ENCODE measurements at places on chromosomes 7 and 10. TPM values are rescaled to one million over a fixed set of nuclear protein-coding genes. Genes with fewer than 3 reads are reported as not detected.

DNA sequence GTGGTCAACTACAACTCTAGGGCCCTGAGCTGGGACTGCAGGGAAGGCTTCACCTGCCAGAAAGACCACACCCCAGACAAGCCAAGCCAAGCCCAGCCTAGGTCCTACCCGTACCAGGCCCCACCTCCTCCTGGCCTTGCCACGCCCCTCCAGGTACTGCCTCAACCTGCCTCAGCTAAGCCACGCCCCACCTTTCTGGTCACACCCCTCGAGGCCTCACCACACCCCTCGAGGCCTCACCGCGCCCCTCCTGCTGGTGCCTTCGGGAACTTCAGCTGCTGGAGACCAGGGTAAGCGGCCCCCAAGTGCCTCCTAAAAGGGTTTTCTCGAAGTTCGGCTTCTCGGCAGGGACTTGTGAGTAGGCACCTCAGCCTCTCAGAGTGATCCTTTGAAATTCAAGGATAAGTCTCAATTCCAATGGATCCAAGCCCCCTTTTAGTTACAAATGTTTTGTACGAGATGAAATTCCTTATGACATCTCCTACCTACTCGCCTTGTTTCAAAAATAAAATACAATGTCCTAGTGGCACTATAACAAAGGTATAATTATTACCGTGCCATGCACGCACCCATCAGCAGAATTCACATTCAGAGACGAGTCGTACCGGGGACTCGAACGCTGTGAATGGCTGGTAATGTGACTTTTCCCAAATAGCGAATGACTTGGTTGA lies 171.2 kb downstream of the ARHGAP21 start:
- H3K36me3 ChIP-seq: no peaks in the 10 kb centered on the region
- DNase-seq: peak; percentile 62
- no peaks in the 10 kb centered on the region for H3K27me3 ChIP-seq
- H3K4me1 ChIP-seq: peaks cover 6% of the 10 kb centered on the region
- H3K27ac ChIP-seq: no peak overlapping the region
- no peak overlapping the region for H3K4me3 ChIP-seq

DNA sequence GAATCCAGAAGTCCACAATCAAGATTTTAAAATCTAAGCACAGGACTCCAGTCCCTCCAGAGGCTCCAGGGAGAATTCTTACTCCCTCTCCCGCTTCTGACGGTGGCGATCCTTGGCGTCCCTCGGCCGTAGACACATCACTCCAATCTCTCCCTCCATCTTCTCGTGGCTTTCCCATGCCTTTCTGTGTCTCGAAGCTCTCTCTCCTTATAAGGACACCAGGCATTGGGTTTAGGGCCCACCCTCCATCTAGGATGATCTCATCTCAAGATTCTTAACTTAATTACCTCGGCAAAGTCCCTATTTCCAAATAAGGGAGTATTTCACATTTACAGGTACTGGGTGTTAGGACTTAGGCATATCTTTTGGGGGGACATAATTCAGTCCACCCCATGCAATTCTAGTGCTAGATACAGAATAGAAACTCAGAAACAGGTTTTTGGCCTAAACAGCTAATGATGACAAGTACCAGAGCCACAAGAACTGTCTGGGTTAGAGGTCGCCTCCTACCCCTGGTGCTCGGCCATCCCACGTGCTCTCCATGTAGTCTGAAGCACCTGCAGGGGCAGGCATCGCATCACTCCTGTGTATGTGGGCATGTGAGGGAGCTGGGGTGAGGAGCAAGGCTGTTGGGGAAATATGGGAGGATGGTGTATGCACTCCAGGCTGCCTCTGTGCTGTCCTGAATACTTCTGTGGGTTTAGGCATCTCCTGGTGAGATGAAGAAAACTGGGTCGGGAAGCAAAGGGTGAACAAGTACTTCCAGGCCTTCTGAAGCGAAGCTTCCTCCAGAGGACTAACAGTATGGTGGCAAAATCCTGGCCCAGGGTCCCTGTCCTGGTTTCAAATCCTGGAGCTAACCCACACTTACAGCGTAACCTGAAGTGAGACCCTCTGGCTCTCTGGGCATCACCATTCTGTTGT lies 298.3 kb upstream of the ZMIZ1 start:
- no peaks in the 10 kb centered on the region for H3K36me3 ChIP-seq
- H3K27me3 ChIP-seq: no peaks in the 10 kb centered on the region
- H3K27ac ChIP-seq: no peak overlapping the region
- H3K4me1 ChIP-seq: peaks cover 19% of the 10 kb centered on the region
- DNase-seq: no peak

DNA sequence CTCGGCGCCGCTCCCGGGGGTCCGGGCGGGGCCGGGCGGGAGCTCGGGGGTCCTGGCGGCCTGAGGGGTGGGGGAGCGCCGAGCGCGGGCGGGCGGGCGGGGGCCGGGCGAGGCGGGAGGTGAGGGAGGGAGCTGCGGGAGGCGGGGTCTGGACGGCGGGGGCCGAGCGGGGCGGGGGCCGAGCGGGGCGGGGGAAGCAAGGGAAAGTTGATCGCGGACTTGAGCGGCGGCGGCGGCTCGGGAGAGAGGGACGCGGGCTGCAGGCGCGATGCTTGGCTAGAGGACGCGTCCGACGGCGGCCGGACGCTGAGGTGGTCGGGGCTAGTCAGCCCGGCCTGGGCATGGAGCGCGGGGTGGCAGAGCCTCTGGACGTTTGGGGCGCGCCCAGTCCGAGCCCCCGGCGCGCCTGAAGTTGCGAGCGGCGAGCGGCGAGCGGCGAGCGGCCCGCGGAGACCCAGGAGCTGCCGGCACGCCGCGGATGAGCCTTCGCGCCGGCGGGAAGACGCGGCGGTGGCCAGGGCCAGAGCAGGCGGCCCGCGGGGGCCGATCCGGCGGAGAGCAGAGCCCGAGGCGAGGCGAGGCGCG lies at the start of gene CDH23:
Gene CDH23, plus strand, starts transcription at position 210 of the 585 bp plus-strand sequence. CDS start 42,912 bp downstream, outside the sequence.
- H3K4me1 ChIP-seq: peaks cover 11% of the 10 kb centered on the region
- peak; percentile 73 for DNase-seq
- H3K36me3 ChIP-seq: no peaks in the 10 kb centered on the region
- H3K4me3 ChIP-seq: peak within 1 kb of the TSS; percentile 64
- H3K27me3 ChIP-seq: no peaks in the 10 kb centered on the region
- H3K27ac ChIP-seq: peak within 1 kb of the TSS; percentile 69

DNA sequence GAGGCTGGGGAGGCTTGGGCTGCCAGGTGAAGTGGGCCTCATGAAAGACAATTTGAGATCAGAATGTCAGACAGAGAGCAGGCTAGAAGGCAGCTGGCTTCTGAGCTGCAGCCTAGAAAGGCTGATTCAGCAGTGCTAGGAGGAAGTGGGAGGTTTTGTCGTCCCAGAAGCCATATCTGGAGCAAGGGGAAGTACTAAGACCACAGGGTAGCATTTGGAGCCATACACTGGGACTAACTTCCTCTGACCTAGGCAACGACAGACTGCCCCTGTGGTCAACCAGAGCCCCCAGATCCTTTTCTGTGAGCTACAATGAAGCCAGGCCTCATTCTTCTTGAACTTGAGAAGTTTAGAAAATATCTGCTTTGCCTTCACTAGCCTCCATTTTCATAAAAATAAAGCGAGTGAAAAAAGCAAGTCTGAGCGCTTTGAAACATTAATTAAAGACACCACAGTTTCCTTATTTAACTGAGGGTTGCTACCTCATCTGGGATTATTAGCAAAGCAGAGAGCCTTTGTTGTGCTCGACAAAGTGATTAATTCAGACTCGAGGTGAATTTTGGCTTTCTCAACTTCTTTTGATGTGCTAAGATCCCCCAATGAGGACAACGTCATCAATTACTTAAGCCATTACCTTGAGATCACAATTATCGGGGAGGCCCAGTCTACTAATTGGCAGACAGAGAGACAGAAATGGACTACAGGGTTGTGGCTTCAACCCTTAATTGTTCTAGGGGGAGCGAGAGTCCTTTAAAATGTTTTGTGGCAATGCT lies 26.6 kb downstream of the TBXAS1 start:
- H3K27me3 ChIP-seq: no peaks in the 10 kb centered on the region
- DNase-seq: no peak
- peaks cover 4% of the 10 kb centered on the region for H3K4me1 ChIP-seq
- H3K4me3 ChIP-seq: no peak overlapping the region

- peaks cover 3% of the 10 kb centered on the region for H3K4me1 ChIP-seq
- H3K36me3 ChIP-seq: no peaks in the 10 kb centered on the region
- no peak overlapping the region for H3K4me3 ChIP-seq
- no peak for DNase-seq
Observed at GRCh38 chr7:101553771-101554445, 75.2 kb downstream of the MYL10 start.

DNA sequence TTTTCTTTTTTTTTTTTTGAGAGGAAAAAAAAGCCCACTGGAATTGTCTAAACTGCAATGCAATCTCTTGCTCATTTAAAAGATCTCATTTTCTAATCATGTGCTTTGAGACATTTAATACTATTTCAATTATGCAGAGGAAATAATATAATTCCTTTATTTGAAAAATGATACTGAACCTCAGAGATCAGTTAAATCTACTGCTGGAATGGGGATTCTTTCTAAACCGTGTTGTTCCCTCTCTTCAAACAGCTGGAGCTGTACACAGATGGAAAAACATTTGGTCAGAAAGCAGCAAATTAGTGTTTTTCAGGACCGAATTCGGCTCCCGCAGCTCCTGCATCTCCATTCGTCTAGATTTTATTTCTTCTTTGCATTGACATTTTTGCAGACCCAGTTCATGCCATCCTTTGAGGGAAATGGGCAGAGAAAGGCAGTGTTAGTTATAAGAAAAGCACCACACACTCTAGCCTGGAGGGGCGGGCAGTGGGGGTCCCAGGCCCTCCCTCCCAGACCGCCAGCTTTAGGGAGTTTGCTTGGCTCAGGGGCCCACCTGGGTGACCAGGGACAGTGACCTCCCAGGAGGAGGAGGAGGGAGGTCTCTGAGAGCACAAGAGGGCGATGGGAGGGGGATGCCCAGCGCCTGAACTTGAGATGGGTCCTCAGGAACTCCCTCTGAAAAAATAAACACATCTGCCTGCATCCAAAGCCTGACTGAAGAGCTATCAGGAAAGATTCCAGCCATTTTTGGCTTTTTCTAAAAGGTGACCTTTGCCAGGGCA lies 32.4 kb downstream of the TRIM8 start:
- peak overlapping the region; percentile 84 for H3K27ac ChIP-seq
- no peak overlapping the region for H3K4me3 ChIP-seq
- H3K27me3 ChIP-seq: no peaks in the 10 kb centered on the region
- H3K36me3 ChIP-seq: no peaks in the 10 kb centered on the region
- no peak for DNase-seq
- H3K4me1 ChIP-seq: peaks cover 70% of the 10 kb centered on the region

DNA sequence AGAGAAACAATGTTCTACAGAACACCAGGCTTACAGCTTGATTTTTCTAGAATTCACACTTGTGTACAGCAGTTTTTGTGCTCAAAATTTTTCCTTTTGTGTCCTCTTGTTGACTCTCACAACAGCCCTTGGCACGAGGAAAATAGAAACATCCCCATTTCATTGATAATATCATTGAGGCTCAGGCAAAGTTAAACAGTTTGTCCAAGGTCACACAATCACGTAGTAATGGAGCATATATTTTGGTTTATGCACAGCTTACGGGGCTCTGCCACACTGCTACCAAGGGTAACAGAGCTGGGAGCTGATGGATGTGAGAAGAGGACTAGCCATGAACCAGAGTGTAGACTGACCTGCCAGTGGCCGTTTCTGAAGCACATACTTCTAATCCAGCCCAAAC lies 292.0 kb downstream of the FZD1 start:
- no peaks in the 10 kb centered on the region for H3K4me1 ChIP-seq
- H3K27ac ChIP-seq: no peak overlapping the region
- no peak overlapping the region for H3K4me3 ChIP-seq
- no peaks in the 10 kb centered on the region for H3K27me3 ChIP-seq
- DNase-seq: no peak
- no peaks in the 10 kb centered on the region for H3K36me3 ChIP-seq

- H3K27me3 ChIP-seq: no peaks in the 10 kb centered on the region
- no peak overlapping the region for H3K27ac ChIP-seq
- no peaks in the 10 kb centered on the region for H3K36me3 ChIP-seq
- no peaks in the 10 kb centered on the region for H3K4me1 ChIP-seq
- no peak overlapping the region for H3K4me3 ChIP-seq
Observed at GRCh38 chr10:131253931-131254858, 57.3 kb downstream of the TCERG1L start.

- H3K36me3 ChIP-seq: no peaks in the 10 kb centered on the region
- no peaks in the 10 kb centered on the region for H3K27me3 ChIP-seq
- no peak overlapping the region for H3K4me3 ChIP-seq
- H3K27ac ChIP-seq: no peak overlapping the region
- DNase-seq: peak; percentile 92
Observed at GRCh38 chr7:98021588-98022351, 31.8 kb upstream of the OCM2 start.

GRCh38 chr10:21943633-21944265 lies 59.8 kb downstream of the DNAJC1 start:
- no peaks in the 10 kb centered on the region for H3K4me1 ChIP-seq
- H3K36me3 ChIP-seq: no peaks in the 10 kb centered on the region
- no peak overlapping the region for H3K4me3 ChIP-seq
- H3K27me3 ChIP-seq: no peaks in the 10 kb centered on the region

DNA sequence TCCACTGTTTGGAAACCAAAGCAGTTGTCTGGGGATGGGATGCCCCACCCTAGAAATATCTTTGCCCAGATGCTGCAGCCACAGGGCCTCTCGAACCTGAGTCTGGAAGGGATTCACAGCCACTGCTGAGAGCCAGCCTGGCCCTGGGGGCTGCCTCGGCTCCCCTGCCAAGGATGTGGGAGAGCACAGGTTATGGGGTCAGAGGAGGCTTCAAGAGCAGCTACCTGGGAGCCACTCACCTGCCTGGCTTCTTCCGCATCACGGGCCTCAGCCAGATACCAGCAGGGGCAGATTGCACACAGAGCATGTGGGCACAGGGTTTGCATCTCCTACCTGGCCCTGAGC lies 5.4 kb upstream of the PWWP2B start:
- no peak overlapping the region for H3K4me3 ChIP-seq
- DNase-seq: no peak
- peaks cover 17% of the 10 kb centered on the region for H3K4me1 ChIP-seq
- no peaks in the 10 kb centered on the region for H3K36me3 ChIP-seq
- no peak overlapping the region for H3K27ac ChIP-seq

- H3K4me3 ChIP-seq: no peak overlapping the region
- no peaks in the 10 kb centered on the region for H3K36me3 ChIP-seq
- DNase-seq: peak; percentile 78
- peaks cover 38% of the 10 kb centered on the region for H3K4me1 ChIP-seq
Observed at GRCh38 chr7:2796358-2797352, 47.5 kb downstream of the GNA12 start.

- no peak overlapping the region for H3K27ac ChIP-seq
Observed at GRCh38 chr10:24762966-24763623, 39.4 kb upstream of the ARHGAP21 start.

GRCh38 chr7:63070696-63071095 lies 928.0 kb upstream of the ZNF722 start:
- no peak overlapping the region for H3K27ac ChIP-seq
- DNase-seq: no peak
- no peaks in the 10 kb centered on the region for H3K36me3 ChIP-seq
- H3K4me1 ChIP-seq: no peaks in the 10 kb centered on the region
- H3K27me3 ChIP-seq: no peaks in the 10 kb centered on the region

DNA sequence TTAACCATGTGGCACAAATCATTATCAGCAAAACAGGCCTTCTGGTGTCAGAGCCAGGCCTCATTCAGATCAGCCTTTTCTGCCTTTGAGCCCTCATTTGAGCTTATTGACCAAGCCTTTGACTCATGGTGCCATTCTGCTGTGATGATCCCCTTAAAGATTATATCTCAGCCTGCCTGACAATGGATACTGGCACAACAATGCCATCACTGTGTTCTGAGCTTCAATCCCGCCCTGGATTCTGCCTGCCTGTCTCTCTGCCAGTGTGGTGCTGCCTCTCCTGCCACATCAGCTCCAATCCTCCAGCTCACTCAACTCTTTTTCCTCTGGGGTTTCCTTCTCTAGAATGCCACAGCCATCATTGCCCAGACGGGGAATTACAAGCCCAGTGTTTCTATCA lies 52.6 kb downstream of the SRI start:
- DNase-seq: peak; percentile 23
- H3K4me1 ChIP-seq: no peaks in the 10 kb centered on the region
- no peaks in the 10 kb centered on the region for H3K36me3 ChIP-seq
- no peak overlapping the region for H3K4me3 ChIP-seq

TYSND1 gene
- 33.8 TPM for total RNA-seq

ANKRD7 gene
- total RNA-seq: 598 TPM

SEMA4G gene
- 7.2 TPM for total RNA-seq

Data from testis (tissue), 5 donors.